ENCODE measurements at places on chromosomes 1 and 21.

- DNase-seq = no peak
These were observed 3.4 kb downstream of the ATAD3C start for GRCh38 chr1:1452882-1453281.

DNA sequence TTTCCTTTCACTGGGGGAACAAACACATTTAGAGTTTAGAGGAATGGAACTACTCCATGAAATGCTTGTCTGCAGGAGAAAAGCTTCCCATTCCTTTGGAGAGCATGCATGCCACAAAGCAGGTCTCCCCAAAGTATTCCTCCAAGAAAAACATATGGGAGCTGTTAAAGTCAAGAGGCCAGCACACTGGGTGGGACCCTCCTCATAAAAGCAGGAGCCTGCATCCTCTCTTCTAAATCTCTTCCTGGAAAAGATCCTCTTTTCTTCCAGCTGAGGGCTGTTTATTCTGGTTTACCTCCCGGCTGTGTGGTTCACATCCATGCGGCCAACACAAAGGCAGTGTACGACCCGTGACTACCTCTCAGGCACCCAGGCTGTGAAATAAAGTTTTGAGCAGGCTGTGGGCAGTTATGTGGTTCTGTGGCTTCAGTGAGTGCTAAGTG, 103.4 kb downstream of the TENT5C start:
- DNase-seq = no peak

GRCh38 chr1:216055004-216055403, 368.2 kb downstream of the USH2A start:
- no peak for DNase-seq

DNA sequence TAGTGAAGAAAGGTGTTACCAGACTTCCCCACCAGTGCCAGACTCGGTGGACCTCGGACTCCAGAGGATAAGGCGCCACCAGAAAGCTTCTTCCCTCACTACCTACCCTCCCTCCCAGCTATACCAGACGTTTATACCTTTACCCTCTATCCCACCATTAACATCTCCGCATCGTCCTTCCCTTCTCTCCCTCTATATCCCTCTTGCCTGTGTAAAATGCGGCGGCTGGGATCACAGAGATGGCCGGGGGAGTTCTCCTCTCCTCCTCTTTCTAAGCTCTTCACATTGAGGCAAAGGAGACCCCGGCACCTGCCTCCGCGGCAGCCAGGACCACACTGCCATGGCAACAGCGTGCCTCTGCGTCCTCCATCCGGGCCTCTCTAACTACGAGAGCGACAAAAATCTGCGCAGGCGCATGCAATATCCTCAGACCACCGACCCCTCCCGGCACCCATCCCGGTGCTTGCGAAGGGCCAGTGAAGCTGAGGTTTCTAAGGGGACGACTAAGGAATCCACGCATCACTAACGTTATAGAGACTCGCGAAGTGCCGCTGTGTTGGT, at the start of gene CCDC181:
Gene CCDC181, minus strand, starts transcription at position 394 of the 561 bp plus-strand sequence. CDS start 2,547 bp downstream, outside the sequence.
- DNase-seq = peak; percentile 63
